ENCODE measurements at places on chromosomes 1 and 21.

- DNase-seq, result no peak
Measured at GRCh38 chr1:227898502-227899140, 49.1 kb downstream of the WNT9A start.

- no peak for DNase-seq
Measured at GRCh38 chr1:215543191-215543606, 23.9 kb upstream of the KCTD3 start.

DNA sequence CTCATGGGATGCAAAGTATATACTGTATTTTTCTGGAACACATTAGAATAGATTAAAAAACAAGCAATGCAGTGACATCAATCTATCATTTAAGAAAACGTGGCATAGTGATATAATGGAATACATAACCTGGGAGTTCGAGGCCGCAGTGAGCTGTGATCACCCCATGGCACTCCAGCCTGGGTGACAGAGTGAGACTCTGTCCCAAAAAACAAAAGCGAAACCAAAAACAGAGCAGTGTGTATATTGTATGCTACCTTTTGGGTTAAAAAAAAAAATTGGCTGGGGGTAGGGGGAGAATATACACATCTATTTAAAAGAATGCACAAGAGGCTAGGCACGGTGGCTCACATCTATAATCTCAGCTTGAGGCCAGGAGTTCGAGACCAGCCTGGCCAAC is 13.5 kb downstream of the SLC2A1 start:
- DNase-seq, result no peak

DNA sequence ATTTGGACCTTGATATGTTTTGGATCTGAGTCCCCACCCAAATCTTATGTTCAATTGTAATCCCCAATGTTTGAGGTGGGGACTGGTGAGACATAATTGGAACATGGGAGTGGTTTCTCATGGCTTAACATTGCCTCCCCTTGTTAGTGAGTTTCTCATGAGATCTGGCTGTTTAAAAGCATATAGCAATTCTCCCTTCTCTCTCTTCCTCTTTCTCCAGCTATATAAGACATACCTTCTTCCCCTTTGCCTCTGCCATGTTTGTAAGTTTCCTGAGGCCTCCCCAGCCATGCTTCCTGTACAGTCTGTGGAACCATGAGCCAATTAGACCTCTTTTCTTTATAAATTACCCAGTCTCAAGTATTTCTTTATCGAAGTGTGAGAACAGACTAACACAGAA is 692.4 kb downstream of the KCNT2 start:
- no peak for DNase-seq

- DNase-seq, result no peak
Measured at GRCh38 chr1:113192242-113192641, 119.2 kb downstream of the LRIG2 start.

GRCh38 chr1:202158810-202159533 is 1.4 kb downstream of the PTPN7 start:
- DNase-seq, result no peak

- DNase-seq, result no peak
Measured at GRCh38 chr1:206960676-206961386, 9.4 kb downstream of the FCAMR start.

DNA sequence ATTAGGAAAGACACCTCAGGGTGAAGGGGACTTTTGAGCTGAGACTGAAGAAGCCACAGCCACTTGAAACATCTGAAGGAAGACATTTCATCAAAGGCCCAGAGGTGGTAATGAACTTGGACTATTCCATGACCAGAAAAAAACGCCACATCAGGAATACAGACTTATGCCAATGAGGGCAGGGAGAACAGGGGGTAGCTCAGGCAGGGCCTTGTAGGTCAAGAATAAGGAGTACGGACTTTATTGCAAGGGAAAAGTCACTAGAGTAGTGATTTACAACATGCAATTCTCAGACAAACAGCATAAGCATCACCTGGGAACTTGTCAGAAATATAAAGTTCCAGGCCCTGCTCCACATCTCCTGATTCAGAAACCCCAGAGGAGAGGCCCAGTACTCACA is 11.8 kb downstream of the TP53BP2 start:
- no peak for DNase-seq

DNA sequence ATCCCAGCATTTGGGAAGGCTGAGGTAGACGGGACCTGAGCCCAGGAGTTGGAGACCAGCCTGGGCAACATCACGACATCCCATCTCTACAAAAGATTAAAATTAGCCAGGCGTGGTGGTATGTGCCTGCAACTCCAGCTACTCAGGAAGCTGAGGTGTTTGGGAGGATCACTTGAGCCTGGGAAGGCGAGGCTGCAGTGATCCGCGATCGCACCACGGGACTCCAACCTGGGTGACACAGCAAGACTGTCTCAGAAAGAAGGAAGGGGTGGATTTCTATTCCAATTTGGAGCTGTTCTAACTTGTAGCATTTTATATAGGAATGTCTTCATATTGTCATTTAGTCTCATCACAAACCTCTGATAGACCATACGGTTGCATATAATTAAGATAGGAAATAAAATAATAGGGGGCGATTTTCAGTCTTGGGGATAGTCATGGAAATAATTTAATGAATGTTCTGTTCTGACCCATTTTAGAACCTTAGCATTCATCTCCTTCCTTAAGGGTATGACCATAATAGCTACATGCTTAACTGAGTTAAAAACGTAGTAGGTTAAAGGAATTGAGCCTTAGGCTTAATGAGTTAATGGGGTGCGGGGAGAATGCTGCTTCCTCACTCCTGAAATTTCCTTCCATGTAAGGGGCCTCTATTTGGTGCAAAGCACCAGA is 93.1 kb downstream of the ADCY10 start:
- DNase-seq, result no peak

DNA sequence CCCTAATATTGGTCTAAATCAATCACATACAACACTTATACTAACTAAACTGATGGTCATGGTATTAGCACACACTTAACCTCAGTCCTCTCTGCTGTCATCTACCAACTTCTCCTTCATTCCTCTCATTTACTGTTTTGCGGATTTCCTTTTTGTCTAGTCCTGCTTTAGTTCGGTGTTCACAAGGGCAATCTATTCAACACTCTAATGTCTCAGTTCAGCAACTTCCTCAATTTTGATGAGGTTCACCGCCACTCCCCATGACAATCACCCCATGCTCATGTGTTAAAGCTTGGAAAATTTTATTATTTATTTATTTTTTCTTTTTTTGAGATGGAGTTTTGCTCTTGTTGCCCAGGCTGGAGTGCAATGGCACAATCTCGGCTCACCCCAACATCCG is 301.1 kb downstream of the PTPRC start:
- no peak for DNase-seq

DNA sequence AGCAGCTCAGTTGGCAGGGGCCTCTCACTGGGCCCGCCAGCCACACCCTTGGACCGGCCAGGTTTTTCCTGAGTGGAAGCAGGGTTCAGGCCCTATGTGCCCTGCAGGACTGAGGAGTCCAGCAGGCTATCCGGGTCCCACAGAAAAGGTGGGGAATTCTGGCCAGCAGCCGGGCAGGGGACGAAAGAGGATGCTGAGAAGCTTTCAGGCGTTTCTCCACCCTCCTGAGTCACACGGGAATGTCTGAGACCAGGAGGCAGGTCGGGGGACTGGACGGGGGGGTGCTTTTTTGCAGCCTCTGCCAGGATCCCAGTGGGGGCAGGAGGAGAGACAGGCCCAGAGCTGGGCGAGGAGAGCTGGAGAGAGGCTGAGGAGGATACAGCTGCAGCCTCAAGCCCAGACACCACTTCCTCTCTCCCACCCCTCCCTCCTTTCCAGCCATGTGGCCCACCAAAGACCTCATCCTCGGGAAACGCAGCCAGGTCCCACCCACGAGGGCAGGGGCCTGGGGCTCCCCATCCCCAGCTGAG is 105.4 kb downstream of the SPSB1 start:
- DNase-seq, result no peak

DNA sequence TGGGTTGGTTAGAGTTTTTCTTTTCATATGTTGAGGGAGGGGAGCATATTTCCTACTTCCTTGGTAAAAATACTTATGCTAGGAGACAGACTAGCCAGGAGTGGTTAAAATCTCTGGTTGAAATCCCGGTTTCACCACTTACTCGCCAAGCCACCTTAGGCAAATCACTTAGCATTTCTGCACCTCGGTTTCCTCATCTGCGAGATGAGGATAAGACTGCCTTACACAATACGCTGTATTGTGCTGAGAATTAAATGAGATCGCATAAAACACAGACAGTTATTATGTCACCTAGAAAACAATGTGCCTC is 1.4 kb downstream of the IFFO2 start:
- no peak for DNase-seq

GRCh38 chr1:206059355-206059915 is 6.5 kb downstream of the RHEX start:
- DNase-seq, result no peak

- no peak for DNase-seq
Measured at GRCh38 chr21:44582055-44582454, 1.7 kb upstream of the KRTAP10-5 start.

GRCh38 chr1:64051796-64052195 is 151.6 kb upstream of the UBE2U start:
- DNase-seq, result no peak

DNA sequence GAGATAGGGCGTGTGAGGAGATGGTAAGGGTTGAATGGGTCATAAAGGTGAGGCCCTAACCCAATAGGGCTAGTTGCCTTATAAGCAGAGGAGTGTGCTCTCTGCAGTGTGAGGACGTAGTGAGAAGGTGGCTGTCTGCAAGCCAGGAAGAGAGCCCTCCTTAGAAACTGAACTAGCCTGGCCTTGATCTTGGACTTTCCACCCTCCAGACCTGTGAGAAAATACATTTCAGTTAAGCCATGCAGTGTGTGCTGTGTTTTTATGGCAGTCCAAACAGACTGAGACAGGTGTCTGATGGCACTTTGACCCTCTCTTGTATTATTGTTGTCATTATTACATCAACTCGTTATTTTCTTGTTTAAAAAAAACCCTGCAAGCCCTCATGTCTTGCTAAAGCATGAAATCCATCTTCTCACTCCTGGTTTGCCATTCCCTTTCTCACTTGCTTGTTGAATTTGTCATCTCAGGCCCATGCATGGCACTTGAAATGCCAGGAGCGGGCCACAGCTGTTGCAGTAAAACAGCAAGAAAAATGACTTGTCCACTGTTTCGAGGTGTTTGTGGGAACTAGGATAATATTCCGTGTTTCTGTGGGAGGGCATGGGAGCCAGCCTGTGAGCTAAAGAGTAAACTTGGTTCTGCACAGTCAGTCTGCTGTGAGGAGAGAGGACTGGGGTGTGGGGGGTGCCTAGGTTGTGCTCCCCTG is 78.6 kb downstream of the STUM start:
- DNase-seq, result no peak

DNA sequence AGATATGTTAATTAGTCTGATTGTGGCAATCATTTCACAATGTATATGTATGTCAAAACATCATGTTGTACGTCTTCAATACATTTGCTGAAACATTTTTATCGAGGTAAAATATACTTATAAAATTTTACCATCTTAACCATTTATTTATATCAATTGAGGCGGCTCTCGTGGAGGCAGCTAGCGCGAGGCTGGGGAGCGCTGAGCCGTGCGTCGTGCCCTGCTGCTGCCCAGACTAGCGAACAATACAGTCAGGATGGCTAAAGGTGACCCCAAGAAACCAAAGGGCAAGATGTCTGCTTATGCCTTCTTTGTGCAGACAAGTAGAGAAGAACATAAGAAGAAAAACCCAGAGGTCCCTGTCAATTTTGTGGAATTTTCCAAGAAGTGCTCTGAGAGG is 202.5 kb upstream of the PBX1 start:
- no peak for DNase-seq

DNA sequence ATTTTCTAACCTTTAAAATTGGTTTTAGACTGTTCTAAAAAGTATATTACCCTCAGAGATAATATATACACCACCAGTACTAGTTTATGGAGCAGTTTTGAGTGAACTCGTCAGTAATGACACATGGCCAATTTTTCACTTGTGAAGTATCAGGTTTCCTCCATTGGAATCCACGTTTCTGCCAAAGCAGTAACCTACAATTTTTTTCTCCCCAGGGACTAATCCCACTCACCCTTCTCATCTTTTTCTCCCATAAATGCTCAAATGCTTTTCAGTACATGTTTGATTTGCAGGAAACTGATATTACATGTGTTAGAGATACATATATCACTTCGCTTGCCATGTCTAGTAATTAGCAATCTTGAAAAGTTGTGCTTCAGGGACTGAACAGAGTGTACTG is 94.1 kb downstream of the COL24A1 start:
- no peak for DNase-seq

- DNase-seq, result peak; percentile 20
Measured at GRCh38 chr1:16167331-16168143, 11.7 kb upstream of the EPHA2 start.

- no peak for DNase-seq
Measured at GRCh38 chr1:106753066-106753465, 303.4 kb upstream of the PRMT6 start.

GRCh38 chr1:63442141-63442475 is 74.7 kb downstream of the ALG6 start:
- no peak for DNase-seq

GRCh38 chr1:240287722-240288121 is 196.0 kb downstream of the FMN2 start:
- DNase-seq, result no peak

DNA sequence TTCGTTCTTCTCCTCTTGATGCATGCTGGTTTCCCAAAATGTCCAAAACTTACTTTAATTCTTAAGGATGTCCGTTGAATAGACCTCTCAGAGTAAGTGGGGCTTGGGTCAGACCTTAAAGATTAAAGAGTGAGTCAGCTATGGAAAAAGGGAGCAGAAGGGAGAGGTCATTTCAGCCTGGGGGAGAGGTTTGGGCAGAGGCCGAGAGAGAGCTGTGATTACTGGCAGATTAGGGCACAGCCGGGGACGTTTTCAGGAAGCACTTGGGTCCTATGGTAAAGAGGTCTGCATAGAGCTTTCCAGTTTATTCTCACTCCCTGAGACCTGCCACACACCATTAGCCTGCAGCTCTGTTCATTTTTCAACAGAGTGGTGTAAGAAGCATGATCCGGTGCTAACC is 14.0 kb upstream of the ST3GAL3 start:
- no peak for DNase-seq

- DNase-seq, result no peak
Measured at GRCh38 chr1:6474815-6475282, 8.9 kb upstream of the TNFRSF25 start.

DNA sequence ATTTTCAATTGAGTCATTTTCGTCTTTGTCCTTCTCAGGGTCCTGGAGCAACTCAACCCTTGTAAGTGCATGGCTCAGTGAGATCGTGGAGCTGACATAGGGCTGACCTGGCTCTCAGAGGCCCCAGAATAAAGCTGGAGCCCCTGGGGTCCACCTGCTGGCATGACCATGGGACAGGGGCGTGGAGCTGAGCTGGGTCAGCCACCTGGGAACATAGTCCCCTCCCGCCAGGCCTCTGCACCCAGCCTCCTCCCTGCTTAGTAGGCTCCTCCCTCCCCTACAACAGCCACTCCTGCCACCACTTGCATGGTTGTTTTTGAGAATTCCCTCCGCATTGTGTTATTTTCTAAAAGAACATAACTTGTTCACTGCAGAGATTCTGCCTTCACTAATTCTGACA is 3.1 kb upstream of the RIPK4 start:
- DNase-seq, result no peak

- no peak for DNase-seq
Measured at GRCh38 chr1:167881786-167882185, 32.1 kb downstream of the ADCY10 start.

GRCh38 chr21:28111151-28111619 is 881.5 kb downstream of the LTN1 start:
- DNase-seq, result no peak

- no peak for DNase-seq
Measured at GRCh38 chr1:93814795-93815340, 64.1 kb downstream of the DNTTIP2 start.
